ENCODE measurements at places on chromosomes 12 and 14.

GRCh38 chr14:91835920-91836843 lies 31.2 kb downstream of the TC2N start:
- peak; percentile 87 for DNase-seq

DNA sequence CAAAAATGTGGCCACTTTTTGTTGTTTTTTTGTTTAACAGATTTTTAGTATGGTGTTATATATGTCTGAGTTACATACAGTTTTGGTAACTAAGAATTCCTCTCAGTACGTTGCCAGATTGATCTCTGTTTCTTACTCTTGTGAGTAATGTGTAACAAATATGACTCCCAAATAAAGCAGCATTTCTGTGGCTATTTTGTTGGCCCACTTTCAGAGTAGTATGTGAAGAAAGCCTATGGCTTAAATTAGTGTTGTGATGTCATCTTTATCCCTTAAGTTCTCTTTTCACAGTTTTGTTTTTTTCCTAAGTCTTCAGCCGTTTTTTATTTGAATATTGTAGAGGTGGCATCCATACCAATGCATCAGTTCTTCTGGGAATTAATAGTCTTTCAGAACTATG lies 10.7 kb downstream of the PCNX4 start:
- no peak for DNase-seq

DNA sequence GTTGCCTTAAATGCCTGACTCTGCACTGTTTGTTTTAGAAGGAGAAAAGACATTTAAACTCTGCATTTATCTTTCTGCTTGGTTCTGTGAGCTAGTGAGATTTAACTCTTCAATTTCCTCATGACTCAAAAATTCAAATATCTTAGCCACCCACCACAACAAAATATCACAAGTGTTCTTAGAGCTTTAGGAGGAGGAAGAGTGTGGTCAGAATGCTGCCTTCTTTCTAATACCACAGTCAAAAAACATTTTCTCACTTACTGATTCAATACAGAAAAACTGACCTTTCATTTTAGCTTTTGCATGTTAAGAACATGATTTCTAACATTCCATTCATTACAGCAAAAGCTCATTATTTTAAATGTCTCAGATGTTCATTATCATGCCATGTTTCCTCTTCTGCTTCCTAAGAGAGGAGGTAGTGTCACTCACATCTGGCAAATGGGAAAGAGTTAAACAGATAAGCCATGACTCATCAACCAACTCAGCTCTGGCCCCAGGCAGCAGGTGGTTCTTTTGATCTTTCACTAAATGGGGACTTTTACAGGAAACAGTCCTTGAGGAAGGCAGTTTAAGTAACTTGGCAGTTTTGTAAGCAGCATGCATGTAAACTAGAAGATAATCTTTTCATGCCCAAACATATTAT lies 56.4 kb upstream of the RNU6-8 start:
- DNase-seq = no peak

DNA sequence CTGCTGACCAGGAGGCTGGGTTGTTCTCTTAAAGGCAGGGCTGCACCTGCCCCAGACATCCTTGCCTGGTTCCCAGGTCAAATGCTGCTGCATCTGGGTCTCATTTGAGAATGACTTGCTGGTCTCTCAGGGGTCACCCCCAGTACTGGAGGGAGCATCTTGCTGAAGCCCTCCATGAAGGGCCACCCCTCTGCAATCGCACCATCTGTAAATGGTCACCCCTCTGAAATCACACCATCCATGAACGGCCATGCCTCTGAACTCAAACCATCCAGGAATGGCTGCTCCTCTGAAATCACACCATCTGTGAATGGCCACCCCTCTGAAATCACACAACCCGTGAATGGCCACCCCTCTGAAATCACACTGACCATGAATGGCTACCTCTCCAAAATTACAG lies 7.3 kb upstream of the SERPINA6 start:
- DNase-seq = no peak

- no peak for DNase-seq
Observed at GRCh38 chr12:103994235-103994634, 28.6 kb downstream of the TDG start.

GRCh38 chr12:96233939-96234461 lies 39.8 kb downstream of the ELK3 start:
- DNase-seq = peak; percentile 90

GRCh38 chr12:48045965-48046518 lies 41.8 kb upstream of the COL2A1 start:
- DNase-seq = no peak

- DNase-seq = no peak
Observed at GRCh38 chr12:123050331-123050831, 69.9 kb downstream of the ARL6IP4 start.

- no peak for DNase-seq
Observed at GRCh38 chr12:84117190-84117589, 795.4 kb downstream of the SLC6A15 start.

DNA sequence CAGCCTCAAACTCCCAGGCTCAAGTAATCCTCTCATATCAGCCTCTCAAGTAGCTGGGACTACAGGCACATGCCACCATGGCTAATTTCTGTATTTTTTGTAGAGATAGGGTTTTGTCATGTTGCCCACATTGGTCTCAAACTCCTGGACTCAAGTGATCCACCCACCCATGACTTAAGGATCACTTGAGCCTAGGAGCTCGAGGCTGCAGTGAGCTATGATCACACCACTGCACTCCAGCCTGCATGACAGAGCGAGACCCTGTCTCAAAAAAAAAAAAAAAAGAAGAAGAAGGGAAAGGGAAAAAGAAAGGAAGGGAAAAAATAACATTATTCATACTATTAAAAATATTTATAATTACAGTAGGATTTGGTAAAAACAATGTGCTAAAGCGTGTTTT lies 19.2 kb downstream of the EPS8 start:
- no peak for DNase-seq

- DNase-seq = no peak
Observed at GRCh38 chr12:70251661-70252060, 8.4 kb downstream of the CNOT2 start.

DNA sequence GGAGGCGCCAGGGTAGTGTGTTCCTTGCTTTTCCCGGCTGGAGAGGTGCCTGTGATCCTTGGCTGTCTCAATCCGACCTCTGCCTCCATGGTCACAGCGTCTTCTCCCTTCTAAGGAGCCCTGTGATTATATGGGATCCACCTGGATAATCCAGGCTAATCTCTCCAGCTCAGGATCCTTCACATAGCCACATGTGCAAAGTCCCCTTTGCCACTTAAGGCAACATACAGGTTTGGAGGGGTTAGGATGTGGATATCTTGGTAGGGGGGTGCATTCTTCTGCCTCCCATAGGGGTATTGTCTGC lies 1.2 kb upstream of the HVCN1 start:
- DNase-seq = no peak

DNA sequence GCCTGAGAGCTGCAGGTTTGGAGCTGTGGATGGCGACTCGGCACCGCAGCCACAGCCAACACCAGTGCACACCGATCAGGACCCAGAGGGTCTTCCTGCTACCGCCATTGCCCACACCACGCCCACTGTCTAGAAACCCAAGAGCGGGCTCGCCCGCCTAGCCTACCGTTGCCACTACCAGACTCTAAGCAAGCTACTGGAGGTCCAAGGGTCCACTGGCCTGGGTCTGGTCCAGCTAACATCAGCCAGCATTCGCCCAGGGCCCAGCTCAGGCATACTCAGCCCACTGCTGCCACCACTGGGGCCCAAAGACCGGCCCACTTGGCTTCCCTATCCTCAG lies 30.5 kb upstream of the MON2 start:
- no peak for DNase-seq

DNA sequence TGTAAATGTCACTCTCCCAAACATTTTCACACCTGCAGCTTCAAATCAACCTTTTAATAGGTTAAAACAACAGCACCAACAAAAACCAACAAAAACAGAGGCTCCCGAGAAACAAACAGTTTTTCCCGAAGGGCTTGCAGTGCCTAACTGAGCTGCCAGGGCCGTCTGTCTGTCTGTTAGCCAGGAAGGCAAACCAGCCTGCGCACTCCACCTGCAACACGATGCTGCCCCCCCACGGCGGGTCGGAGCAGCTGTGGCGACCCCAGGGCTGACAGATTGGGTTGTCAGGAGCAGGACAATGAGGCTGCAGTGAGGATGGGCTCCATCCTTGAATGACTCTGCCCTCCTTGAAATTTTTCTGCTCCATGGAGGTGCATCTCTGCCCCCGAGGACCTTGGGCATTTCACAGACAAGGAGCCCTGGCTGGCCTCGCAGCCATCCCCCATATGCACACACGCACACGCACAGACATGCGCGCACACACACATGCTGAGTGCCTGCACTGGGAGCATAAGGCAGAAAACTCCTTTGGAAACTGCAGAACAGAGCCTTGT lies 2.6 kb downstream of the RTL1 start:
- no peak for DNase-seq

All from ureter (tissue), 1 donor.